ENCODE measurements at places on chromosomes 6 and 20. TPM values are rescaled to one million over a fixed set of nuclear protein-coding genes. Genes with fewer than 3 reads are reported as not detected.

GRCh38 chr6:94362061-94362864 lies 942.9 kb upstream of the EPHA7 start:
- H3K27ac ChIP-seq = no peak overlapping the region
- H3K4me1 ChIP-seq = no peaks in the 10 kb centered on the region
- H3K4me3 ChIP-seq = no peak overlapping the region
- no peaks in the 10 kb centered on the region for H3K36me3 ChIP-seq

DNA sequence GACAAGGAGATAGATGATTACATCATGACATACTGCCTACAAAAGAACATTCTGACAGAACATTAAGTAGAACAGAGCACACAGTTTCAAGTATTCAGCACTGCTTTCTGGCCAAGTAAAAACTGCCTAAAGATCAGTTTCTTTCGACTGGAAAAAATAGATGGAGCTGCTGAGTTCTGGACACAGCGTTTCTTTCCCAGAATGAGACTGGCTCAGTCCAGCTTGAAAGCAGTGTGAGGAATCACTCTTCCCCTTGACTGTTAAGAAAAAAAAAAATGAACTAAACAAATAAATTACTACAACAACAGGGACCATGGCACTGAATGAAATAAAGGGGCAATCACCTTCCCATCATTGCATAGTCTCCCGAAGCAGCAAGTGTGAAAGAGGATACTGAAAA lies 4.4 kb upstream of the LYRM2 start:
- H3K4me3 ChIP-seq = no peak overlapping the region
- peaks cover 53% of the 10 kb centered on the region for H3K36me3 ChIP-seq
- no peak for DNase-seq
- H3K4me1 ChIP-seq = peaks cover 12% of the 10 kb centered on the region
- no peaks in the 10 kb centered on the region for H3K27me3 ChIP-seq
- no peak overlapping the region for H3K27ac ChIP-seq

DNA sequence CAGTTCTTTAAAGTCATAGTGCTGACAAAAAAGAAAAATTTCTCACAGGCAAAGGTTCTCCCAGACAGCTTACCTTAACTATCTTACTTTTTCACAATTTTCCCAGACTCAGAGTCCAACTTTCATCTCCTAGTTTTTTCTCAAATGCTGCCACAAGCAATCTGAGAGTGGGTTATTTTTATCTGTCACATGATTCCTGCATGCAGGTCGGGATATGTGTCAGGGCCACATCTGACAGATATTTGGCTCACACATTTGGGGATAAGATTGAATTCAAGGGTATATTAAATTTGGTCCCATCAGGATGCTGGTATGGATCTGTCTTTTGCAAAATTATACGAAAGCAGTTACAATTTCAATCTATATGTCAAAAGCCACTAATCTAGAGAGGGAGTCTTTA lies 50.1 kb upstream of the SMIM29 start:
- peaks cover 24% of the 10 kb centered on the region for H3K4me1 ChIP-seq
- no peak overlapping the region for H3K27ac ChIP-seq
- no peak for DNase-seq
- H3K4me3 ChIP-seq = no peak overlapping the region
- no peaks in the 10 kb centered on the region for H3K27me3 ChIP-seq

- H3K4me1 ChIP-seq = no peaks in the 10 kb centered on the region
- no peaks in the 10 kb centered on the region for H3K36me3 ChIP-seq
- H3K27me3 ChIP-seq = no peaks in the 10 kb centered on the region
- H3K4me3 ChIP-seq = no peak overlapping the region
- no peak for DNase-seq
Observed at GRCh38 chr6:72286911-72287311, 335.0 kb upstream of the KCNQ5 start.

DNA sequence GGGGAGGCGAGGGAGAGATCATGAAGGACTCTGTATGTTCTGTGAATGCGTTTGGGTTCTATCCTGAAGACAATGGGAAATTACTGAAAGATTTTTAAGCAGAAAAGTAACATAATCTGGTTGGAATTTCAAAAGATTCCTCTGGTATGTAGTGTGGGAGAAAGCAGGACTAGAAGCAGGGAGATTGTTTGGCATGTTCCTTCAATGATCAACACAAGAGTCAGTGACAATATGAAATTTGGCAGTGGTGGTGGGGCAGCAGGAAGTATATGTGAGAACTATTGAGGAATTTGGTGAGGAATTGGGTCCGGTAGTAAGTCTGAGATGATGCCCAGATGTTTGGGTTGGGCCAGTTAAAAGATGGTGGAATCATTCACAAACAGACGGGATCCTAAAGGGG lies 348.7 kb downstream of the CD83 start:
- H3K27me3 ChIP-seq = peaks cover 4% of the 10 kb centered on the region
- no peak for DNase-seq
- peaks cover 18% of the 10 kb centered on the region for H3K36me3 ChIP-seq
- H3K27ac ChIP-seq = no peak overlapping the region
- H3K4me3 ChIP-seq = no peak overlapping the region

DNA sequence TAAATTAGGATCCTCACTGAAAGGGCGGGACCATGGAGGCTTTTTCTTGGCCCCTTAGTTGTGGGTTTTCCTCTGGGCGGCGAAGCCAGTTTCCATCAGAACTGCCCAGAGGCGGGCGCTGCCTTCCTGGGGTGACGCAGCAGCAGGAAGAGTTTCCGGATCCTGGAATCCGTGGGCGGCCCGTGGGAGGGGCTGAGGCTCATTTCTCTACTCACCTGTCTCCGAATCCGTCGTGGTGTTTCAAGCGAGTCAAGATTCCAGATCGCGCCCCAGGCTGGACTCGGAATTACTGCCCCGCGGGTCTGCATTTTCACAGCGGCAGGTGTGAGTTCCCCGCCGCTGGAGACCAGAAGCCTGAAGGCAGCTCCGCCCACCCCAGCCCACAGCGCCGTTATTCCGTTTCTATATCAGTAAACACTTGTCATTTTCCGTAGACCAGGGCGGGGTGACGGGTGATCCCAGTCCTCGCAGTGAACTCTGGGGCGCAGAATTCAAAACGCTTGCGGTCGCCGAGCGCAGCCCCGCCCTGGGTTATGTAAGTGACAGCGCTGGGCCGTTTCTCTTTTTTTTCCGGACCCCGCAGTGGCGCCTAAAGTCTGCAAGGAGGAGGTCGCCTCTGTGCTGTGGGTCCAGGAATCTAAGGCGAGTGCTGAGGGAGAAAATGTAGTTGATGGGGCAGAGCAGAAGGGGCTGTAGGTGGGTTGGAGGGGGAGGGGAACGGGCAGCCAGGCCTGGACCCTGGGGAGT lies 27.2 kb upstream of the POU5F1 start:
- peak overlapping the region; percentile 75 for H3K4me3 ChIP-seq
- no peaks in the 10 kb centered on the region for H3K27me3 ChIP-seq
- peak overlapping the region; percentile 99 for H3K27ac ChIP-seq
- peaks cover 50% of the 10 kb centered on the region for H3K4me1 ChIP-seq
- DNase-seq = peak; percentile 98

GRCh38 chr6:121838842-121839241 lies 403.4 kb downstream of the GJA1 start:
- no peak overlapping the region for H3K4me3 ChIP-seq
- H3K36me3 ChIP-seq = no peaks in the 10 kb centered on the region
- no peak overlapping the region for H3K27ac ChIP-seq
- no peaks in the 10 kb centered on the region for H3K27me3 ChIP-seq
- DNase-seq = no peak
- H3K4me1 ChIP-seq = no peaks in the 10 kb centered on the region

DNA sequence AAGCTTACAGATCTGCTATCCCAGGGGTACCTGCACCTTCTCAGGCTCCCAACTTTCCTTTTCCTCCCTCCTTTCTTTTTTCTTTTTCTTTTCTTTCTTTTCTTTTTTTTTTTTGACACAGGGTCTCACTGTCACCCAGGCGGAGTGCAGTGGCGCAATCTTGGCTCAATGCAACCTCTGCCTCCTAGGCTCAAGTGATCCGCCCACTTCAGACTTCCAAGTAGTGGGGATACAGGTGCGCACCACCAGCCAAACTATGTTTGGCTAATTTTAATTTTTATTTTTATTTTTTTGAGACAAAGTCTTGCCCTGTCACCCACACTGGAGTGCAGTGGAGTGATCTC lies 36.0 kb downstream of the PIM1 start:
- no peak overlapping the region for H3K4me3 ChIP-seq
- no peaks in the 10 kb centered on the region for H3K27me3 ChIP-seq
- peaks cover 81% of the 10 kb centered on the region for H3K4me1 ChIP-seq
- H3K27ac ChIP-seq = peak overlapping the region; percentile 79

DNA sequence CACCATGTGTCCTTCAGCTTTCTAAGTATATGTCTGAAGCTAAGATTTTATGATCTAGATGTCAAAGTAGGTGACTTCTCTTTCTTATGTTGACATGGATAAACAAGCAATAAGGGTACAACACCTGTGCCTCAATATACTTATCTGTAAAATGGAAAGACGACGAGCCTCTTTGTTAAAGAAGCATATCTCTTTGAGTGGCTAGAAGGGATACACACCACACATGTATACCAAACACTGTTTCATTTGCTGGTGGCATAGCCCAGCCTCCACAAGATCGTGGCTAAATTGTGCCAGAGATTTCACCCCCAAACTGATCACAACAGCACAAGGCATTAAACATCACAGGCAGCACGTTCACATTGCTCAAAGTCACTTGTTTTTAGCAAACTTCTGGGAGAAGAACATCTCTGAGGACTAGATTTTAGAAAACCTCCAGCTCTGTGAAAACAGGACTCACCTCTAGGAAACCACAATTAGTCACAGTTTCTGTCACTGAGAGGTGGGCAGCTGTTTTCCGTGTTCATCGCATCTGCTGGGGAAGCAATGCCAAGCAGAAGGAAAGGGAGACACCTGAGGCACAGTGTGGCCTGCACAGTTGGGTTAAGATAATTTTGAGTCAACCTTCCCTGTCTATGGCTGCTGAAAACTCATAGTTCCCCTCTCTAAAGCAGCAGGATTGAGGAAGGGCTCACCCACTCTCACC lies 263.0 kb upstream of the PLCB4 start:
- peaks cover 2% of the 10 kb centered on the region for H3K36me3 ChIP-seq
- H3K4me1 ChIP-seq = peaks cover 12% of the 10 kb centered on the region
- H3K27ac ChIP-seq = no peak overlapping the region
- H3K4me3 ChIP-seq = no peak overlapping the region

BTN1A1 gene
- not detected for total RNA-seq

ADAM33 gene
- total RNA-seq = not detected

PGK2 gene
- total RNA-seq = not detected

Measured in activated CD8-positive, alpha-beta memory T cell treated with anti-CD3 and anti-CD28 coated beads, Interleukin-2, amount 10 ng/mL, durations not matched to agents 7 days and 5 days (primary cell).